Upper lobe of right lung (tissue), 1 donor: ENCODE measurements at places on chromosomes 2 and 18. TPM values are rescaled to one million over a fixed set of nuclear protein-coding genes. Genes with fewer than 3 reads are reported as not detected.
A peak's percentile ranks its signal among the peaks of the same experiment; 100 is the strongest.

Gene APOB
- total RNA-seq = 0.49 TPM

Gene SCN2A
- total RNA-seq = 0.58 TPM

Gene METAP1D
- 4.1 TPM for total RNA-seq

Gene MDH1B
- 0.26 TPM for total RNA-seq

Gene UGT1A4
- not detected for total RNA-seq

Gene ASPRV1
- 2.1 TPM for total RNA-seq

Gene RSAD2
- 25.7 TPM for total RNA-seq

DNA sequence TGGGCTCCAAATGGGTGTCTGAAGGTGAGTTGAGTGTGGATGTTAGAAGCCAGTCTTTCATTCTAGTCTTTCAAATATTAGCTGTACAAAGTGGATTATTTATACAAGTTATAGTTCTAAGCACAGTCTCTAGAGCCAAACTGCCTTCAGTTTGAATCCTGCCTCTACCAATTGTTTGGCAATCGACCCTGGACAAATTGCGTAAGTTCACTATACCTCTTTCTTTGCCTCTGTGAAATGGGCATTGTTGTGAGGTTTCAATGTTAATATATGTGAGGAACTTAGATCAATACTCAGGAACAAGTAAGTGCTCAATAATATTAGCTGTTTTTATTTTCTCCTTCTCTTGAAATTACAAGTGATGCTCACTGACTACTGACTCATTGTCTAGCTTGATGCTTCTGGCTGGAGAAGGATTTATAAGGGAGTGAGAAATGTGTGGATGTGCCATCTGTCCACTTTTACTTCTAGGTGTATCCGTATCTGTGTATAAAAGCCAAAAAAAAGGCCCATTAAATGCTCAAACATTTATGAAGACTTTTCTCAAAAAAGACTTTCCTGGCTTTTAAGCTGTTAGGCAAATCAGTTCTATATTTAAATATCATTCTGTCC is 48.1 kb upstream of the RAPH1 start:
- no peak for DNase-seq

GRCh38 chr18:30106356-30106755 is 936.2 kb downstream of the DSC3 start:
- DNase-seq = no peak

DNA sequence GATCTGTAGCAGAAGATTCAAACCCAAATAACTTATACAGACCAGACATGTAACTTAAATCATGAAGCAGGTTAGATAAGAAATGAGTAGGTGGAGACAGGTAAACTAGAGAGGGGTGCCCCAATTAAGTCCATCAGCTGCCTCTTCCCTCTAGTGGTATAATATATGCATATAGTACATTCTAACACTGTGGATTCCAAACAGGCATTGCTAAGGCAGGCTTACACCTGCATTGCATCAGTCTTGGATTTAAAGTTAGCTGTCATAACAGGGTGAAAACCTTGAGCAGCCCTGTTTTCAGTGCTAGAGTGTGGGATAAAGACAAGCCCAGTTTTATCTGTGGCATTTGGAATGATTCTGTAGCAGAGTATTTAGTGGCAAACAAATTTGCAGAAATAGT is 63.4 kb downstream of the NYAP2 start:
- DNase-seq = no peak

GRCh38 chr2:195561116-195561921 is 95.7 kb upstream of the SLC39A10 start:
- DNase-seq = no peak

DNA sequence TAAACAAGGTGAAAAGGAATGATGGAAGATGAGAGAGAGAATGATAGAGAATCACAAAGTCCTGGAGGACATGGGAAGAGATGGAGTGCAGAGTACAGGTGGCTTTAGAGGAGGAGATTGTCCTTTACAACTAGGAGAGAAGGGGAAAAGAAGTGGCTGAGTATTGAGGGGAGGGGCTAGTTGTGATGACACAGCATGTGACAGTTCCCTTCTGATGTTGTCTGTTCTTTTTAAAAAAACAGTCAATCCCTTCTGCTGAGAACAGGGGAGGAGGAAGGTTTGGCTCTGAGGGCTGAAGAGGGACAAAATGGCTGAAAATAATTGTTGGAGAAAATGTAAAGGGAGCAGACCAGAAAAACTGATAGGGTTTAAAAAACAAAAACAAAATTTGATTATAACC is 44.0 kb downstream of the STEAP3 start:
- DNase-seq = no peak

DNA sequence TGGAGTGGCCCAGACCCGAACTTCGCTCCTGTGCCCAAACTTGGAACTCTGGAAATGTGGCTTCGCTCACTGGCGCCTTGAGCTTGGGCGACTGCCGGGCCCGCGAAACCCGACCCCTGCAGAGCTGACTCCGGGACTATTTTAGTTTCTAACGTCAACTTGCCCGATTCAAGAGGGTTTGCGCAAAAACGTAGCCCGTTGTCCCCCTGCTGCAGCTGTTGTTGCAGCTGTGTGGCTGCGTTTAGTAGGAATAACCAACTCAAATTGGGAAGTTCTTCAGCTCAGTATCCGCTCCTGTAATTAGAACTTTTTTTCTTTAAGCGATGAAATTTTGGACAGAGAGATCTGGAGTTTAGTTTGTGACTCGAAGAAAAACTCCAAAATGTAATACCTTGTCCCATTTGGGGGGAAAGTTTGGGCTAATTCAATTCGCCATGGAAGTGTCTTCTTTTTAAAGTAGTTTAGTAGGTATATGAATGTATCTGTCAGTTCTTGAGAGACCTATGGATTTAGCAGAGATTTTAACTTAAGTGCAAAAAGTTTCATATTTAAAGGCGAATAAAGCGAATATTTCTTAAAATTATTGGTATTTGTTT is 559 bp downstream of the MYL12A start:
- no peak for DNase-seq

DNA sequence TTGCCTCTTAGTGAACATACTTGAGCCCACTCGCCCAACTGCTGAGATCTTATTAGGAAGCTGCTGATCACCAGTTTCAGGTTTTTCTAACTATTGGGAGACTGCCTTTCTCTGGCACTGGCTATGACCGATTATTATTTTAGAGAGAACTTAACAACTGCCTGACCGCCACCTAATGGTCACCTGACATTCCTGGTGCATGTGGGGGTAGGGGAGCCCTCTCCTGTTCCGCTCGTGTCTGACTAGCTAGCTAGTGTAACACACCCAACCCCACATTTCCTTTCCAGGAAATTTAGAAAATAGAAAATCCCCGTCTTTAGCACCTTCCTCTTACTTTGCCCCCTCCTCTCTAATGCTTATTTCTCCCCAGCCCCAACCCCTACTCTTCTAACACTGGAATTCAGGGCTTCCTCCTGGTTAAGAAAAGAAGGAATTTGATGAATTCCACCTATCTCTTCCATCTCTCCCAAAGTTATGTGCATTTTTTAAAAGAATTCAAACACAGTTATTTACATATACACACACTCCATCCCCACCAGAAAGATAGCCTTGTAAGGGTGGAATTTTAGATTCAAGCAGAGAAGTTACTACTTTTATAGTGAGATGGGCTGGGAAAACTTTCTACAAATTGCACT is 19.4 kb upstream of the DNER start:
- DNase-seq = no peak

- DNase-seq = no peak
Measured at GRCh38 chr2:71129902-71130151, 202 bp downstream of the MCEE start.

DNA sequence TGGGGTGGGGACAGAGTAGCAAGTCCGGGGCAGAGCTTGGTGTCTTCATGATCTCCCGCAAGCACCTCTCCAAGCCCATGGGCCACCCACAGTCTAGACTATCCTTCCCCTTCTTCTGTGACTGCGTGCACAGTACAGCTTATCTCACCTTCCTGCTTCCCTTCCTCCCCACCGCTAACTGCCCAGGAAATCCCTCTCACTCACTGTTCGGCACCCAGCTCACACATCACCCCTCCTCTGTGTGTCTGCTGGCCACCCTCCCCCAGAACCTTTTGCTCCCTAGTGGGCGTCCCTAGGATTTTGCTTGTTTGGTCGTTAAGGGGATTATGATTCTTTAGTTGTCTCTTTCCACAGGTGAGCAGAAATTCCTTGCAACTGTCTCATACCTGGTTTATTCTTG is 31.5 kb upstream of the SMAD7 start:
- no peak for DNase-seq

DNA sequence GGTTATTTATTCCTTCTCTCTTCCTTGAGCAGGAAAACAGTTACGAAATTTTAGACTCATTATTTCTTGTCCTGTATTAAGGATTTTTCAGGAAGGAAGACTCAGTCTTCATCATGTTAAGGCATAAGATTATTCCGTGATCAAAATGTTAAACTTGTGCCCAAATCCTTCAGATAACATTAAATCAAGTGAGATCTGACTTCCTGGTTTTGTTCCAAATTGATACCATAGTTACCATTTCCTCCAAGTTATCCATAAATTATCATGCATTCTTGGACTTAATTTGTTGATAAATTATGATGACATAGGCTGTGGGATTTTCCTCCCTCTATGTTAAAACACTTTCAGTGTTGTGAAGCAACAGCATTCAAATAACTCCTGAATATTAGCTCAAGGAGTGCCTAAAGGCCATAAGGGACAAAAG is 31.9 kb downstream of the EFEMP1 start:
- DNase-seq = no peak

DNA sequence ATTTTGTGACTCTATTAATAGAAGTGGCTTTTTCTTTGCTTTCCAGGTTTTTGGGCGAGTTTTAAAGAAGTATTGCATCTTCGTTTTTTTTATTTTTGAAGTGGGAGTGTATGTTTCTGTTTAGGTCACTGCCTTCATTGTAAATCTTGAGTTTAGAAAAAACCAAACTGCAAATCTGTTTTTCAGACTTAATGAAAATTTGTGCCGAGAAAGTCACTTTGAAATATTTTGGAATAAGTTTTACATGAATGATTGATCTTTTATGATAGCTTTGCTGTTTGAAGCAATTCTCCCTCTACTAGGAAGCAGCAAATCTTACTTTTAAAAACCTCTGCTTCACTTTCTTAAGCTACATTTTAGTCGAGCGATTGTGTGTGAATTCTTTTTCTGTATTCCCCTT is 2.2 kb downstream of the SMAD4 start:
- DNase-seq = no peak

GRCh38 chr2:6755456-6755855 is 110.3 kb downstream of the CMPK2 start:
- DNase-seq = no peak

- DNase-seq = no peak
Measured at GRCh38 chr2:160245614-160246155, 45.6 kb upstream of the ITGB6 start.

- DNase-seq = no peak
Measured at GRCh38 chr2:128727404-128727803, 408.7 kb upstream of the HS6ST1 start.

DNA sequence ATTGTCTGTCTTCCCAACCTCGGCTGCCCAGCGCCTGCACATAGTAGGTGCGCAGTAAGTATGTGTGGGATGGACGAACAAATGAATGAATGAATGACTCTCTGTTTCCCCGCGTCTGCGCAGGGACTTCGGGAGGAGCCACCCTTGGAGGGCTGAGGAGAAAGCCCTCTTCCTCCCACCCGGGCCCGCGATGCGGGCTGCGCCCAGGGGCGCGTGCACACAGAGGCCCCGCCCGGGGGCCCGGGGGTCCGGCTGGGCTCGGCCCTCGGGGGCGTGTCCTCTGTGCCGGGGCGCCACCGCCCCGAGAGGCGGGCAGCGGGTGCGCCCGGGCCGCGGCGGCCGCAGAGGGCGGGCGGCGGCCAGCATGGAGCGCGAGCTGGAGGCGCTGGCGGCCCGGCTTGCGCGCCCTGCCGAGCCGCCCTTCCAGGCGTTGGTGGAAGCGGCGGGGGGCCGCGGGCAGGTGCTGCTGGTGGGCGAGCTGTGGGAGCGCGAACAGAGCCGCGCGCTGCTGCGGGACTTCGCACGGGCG is at the start of gene C2orf72:
C2orf72 (plus strand) TSS at position 322 of the 529 bp plus-strand sequence; CDS start at position 365, 43 bp downstream.
- DNase-seq = no peak

GRCh38 chr2:153404792-153405191 is 73.8 kb downstream of the RPRM start:
- DNase-seq = no peak

- no peak for DNase-seq
Measured at GRCh38 chr2:113965644-113966043, 75.8 kb downstream of the ACTR3 start.

DNA sequence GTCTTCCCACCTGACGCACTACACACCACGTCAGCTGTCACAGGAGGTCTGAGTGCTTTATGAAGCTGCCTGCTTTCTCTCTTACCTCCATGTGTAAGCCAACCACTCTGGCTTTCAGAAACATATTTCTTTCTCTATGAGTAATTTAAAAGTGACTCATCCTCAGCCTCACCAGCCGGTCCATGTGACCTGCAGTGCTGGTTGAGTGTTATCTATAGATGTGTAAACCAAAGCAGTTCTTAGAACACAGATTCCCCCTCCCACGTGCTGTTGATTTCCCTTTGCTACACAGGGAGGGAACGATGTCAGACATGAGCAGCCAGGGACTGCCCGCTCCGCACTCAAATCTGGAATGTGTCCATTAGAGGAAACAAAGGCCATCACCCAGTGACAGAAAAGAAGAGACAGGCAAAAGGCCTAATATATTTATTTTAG is 157.8 kb downstream of the BCL2 start:
- peak; percentile 69 for DNase-seq

GRCh38 chr2:224085246-224085645 is 46.2 kb upstream of the SERPINE2 start:
- DNase-seq = no peak

DNA sequence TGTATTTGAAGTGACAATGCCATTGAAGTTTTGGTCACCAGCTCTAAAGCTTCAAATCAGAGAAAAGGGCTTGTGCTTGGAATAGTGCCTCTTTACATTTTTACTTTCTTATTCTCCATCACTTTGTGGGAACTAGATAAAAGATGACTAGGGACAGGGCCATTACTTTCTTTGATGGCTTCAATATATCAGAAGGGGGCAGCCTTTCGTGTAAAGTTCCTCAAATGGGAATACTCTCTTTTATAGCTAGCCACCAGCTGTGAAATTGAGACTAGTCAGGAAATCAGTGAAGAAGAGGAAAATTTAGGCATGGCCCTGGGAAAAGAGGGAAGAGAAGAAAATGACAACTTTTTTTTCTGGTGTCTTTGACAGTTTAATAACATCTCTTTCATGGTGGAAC is 242.5 kb downstream of the DCC start:
- no peak for DNase-seq
